Activated CD8-positive, alpha-beta memory T cell treated with anti-CD3 and anti-CD28 coated beads, Interleukin-2, amount 10 ng/mL, durations not matched to agents 7 days and 5 days (primary cell): ENCODE measurements at places on chromosomes 4 and X. TPM values are rescaled to one million over a fixed set of nuclear protein-coding genes. Genes with fewer than 3 reads are reported as not detected.

The F9 gene
- total RNA-seq: not detected

DNA sequence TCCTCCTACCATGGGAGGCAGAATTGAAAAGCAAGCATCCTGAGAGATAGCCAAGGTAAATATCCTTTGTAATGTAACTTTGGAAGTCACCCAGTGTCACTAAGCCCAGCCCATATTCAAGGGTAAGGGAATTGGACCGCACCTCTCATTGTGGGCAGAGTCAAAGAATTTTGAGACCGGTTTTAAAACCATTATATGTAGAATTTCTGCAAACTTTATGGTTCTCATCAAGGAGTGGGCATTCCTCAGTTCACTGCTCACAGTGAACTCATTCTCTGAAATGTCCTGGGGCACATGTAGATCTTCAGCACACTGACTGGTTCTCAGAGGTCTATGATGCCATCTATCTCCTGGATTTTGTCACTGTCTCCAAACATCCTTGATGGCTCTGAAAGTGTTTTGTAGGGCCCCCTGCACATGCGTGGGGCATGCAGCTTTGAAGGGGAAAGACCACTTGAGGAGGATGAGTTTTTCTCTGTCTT lies 35.3 kb upstream of the CHRNA9 start:
- peaks cover 66% of the 10 kb centered on the region for H3K4me1 ChIP-seq
- H3K27ac ChIP-seq: peak overlapping the region; percentile 91
- DNase-seq: no peak
- H3K36me3 ChIP-seq: peaks cover 11% of the 10 kb centered on the region
- no peak overlapping the region for H3K4me3 ChIP-seq

The GAGE12G gene
- not detected for total RNA-seq

The GSX2 gene
- total RNA-seq: not detected

GRCh38 chrX:10047631-10048030 lies 80.5 kb downstream of the CLDN34 start:
- no peak overlapping the region for H3K27ac ChIP-seq
- H3K4me1 ChIP-seq: peaks cover 17% of the 10 kb centered on the region
- no peak for DNase-seq
- H3K27me3 ChIP-seq: no peaks in the 10 kb centered on the region
- no peaks in the 10 kb centered on the region for H3K36me3 ChIP-seq

GRCh38 chr4:136558940-136559494 lies 973.3 kb downstream of the PCDH18 start:
- H3K27me3 ChIP-seq: no peaks in the 10 kb centered on the region
- no peak for DNase-seq
- H3K4me1 ChIP-seq: no peaks in the 10 kb centered on the region
- no peak overlapping the region for H3K27ac ChIP-seq
- H3K4me3 ChIP-seq: no peak overlapping the region
- H3K36me3 ChIP-seq: no peaks in the 10 kb centered on the region

- H3K4me1 ChIP-seq: no peaks in the 10 kb centered on the region
- H3K4me3 ChIP-seq: no peak overlapping the region
- no peaks in the 10 kb centered on the region for H3K27me3 ChIP-seq
- H3K27ac ChIP-seq: no peak overlapping the region
- DNase-seq: no peak
- no peaks in the 10 kb centered on the region for H3K36me3 ChIP-seq
Measured at GRCh38 chr4:65383589-65384305, 286.5 kb downstream of the EPHA5 start.

GRCh38 chr4:129355031-129355430 lies 259.1 kb downstream of the C4orf33 start:
- H3K4me1 ChIP-seq: no peaks in the 10 kb centered on the region
- no peak overlapping the region for H3K27ac ChIP-seq
- DNase-seq: no peak
- H3K27me3 ChIP-seq: peaks cover 23% of the 10 kb centered on the region
- H3K36me3 ChIP-seq: no peaks in the 10 kb centered on the region

The CASP3 gene
- 116 TPM for total RNA-seq

The CD40LG gene
- 12.7 TPM for total RNA-seq

The ASB5 gene
- not detected for total RNA-seq

- H3K27me3 ChIP-seq: no peaks in the 10 kb centered on the region
- DNase-seq: no peak
Measured at GRCh38 chrX:35439692-35440091, 358.4 kb upstream of the MAGEB16 start.

DNA sequence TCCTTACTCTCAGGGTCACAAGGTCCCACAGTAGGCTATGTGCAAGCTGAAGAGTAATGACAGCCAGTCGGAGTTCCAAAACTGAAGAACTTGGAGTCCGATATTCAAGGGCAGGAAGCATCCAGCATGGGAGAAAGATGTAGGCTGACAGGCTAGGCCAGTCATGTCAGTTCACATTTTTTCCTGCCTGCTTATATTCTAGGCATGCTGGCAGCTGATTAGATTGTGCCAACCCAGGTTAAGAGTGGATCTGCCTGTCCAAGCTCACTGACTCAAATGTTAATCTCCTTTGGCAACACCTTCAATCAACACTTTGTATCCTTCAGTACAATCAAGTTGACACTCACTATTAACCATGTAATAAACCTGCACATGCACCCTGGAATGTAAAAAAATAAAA lies 960.9 kb upstream of the HS3ST1 start:
- no peaks in the 10 kb centered on the region for H3K27me3 ChIP-seq
- no peak overlapping the region for H3K27ac ChIP-seq
- DNase-seq: no peak
- no peaks in the 10 kb centered on the region for H3K4me1 ChIP-seq
- no peak overlapping the region for H3K4me3 ChIP-seq
